ENCODE measurements at places on chromosomes 4 and X. TPM values are rescaled to one million over a fixed set of nuclear protein-coding genes. Genes with fewer than 3 reads are reported as not detected.

GRCh38 chr4:6504900-6505496 is 32.6 kb upstream of the PPP2R2C start:
- DNase-seq: peak; percentile 2

DNA sequence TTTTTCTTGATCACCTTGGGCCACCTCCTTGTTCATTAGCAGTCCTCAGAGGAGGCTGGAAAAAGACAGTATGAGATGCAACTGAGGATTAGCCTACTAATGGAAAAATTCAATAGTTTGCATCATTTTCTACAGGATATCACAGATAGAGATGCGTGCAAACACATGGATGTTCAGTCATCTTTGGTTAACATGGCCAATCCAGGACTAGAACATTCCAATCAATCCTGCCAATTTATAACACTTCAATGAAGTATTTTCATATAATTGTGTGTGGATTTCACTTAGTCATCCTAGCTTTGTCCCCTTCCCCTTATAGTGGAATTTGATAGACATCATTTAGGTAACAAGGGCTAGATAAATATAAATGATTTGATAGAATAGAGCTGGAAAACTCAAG is 42.7 kb downstream of the MAML3 start:
- DNase-seq: no peak

DNA sequence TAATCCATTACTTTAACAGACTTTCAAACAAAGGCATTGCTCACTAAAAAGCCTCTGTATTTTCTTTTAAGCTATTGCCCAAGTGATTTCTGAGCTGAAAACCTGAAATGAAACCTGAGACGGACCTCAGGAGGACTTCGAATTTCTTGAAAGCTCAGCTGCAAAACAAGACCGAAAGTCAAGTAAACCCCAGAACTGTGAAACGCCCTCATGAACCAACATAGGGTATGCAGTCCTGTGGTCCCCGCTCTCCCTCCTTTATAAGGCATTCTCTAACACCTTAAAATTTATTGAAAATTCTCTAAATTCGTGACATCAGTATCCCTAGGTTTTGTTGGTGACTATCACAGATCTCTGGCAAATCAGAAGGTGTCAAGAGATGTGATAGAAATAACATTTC is 91.8 kb downstream of the SHISA3 start:
- DNase-seq: no peak

DNA sequence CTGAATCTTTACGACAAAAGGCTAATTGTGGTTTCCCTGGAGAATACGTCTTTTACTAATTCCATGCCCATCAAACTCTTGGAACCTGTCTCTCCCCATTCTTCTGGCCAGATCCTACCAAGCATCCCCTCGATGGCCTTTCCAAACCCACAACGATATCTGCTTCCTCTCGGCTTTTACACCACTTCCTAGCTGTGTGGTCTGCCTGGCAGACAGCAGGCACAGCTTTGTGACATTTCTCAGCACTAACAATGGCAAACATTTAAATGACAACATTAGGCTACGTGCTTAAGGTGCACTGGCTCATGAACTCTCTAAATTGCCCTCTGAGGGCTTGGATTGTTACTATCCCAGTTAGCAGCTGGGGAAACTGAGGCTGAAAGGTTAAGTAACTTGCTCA is 141.0 kb downstream of the NSUN7 start:
- DNase-seq: no peak

DNA sequence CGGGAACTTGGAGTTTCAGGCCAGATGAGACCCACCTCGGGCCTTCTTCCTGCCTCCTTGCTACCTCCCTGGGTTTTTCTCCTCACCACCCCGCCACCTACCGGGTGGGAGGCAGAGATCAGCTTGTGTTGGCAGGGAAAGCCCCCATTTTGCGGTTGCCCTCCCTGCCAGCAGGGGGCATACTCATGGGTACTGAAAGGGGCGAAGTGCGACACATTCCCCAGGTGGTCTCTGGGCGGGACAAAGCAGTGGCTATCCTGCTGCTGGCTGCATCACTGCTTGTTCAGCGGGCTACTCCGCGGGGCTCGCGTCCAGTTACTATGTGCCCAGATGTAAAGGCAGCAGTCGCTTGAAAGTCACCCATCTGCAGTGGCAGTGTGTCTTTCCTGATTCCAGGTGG is 330.3 kb downstream of the PDHA2 start:
- DNase-seq: no peak

DNA sequence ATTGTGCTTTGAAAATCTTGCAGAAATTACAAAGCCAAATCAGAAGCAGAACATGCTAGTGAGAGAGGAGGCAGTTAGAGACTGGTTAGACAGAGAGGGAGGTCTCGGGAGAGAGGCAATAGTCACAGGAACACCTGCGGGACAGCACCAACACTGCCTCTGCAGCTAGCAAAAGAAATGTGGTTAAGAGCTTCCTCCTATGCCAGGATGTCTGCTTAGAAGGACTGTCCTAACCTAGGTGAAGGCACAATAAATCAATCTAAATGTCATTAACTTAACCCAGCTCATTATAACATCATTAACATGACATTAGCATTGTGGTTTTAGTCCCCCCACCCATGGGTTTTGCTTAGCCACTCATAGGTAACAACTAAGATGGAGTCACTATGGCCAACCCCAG is 726.7 kb downstream of the PCDH18 start:
- DNase-seq: no peak

DNA sequence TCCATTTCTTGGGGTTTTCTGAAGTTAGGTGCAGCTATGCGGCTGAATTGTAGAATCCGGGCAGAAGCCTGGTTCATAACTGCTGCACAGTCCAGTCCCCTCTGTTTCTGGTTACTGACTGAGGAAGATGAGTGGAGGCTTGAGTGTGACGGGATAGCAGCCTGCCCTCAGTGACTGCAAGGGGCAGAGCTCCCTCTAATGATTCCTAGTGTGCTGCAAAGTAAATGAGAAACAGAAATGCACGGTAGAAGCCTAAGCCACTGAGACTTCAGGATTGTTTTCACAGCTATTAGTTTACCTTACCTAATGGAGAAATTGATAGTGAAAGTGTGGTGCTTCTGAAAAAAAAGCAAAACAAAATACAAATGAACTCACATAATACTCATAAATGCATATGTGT is 189.2 kb downstream of the GPM6A start:
- no peak for DNase-seq

DNA sequence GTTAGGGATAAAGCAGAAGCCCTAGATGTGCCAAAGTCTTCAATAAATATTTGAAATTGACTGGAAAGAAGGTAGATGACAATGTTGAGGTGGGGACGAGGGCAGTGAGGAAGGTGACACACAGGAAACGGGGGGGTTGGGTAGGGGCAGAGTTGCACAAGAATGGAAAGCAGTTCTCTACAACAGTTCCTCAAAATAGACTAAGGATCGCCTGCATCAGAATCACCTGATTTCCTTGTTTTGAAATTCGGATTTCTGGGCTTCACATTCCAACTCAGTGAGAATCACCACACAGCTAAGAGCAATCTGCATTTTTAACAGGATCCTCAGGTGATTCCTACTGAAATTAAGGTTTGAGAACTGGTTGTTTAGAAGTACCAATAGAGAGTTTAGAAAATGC is 70.6 kb downstream of the ARFIP1 start:
- DNase-seq: peak; percentile 94

GRCh38 chr4:145786261-145786660 is 106.3 kb downstream of the C4orf51 start:
- no peak for DNase-seq

GRCh38 chrX:133183806-133184205 is 34.3 kb downstream of the TFDP3 start:
- DNase-seq: no peak

DNA sequence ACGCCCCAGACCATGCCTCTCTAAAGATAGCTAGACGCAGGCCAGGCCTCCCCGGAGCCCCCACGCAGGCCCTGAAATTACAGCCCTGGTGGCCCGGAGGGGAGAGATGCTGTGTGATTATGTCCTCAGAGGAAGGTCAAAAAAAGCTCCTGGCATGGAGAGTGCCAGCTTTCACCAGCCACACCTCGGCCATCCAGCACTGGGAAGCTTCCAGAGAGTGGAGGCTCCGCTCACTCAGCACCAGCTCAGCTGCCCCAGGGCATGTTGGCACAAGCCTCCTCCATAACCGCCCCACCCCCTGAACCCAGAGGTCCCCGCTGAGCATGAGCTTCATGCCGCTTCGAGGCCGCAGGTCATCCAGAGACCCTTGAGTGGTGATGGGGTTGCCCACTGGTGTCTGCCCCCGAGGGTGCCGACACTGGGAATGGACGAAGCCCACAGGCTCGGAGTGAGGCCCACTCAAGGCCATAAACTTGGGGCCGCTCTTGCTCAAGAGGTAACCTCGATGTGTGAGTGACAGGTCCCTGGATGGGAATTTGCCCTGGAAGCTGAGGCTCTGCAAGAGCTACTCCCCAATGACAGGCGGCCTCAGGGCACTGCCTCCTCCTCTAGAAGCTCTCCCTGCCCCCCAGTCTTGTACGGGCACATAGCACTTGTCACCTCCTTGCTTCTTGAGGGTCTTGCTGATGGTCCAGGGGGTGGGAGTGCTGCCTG is 4.4 kb upstream of the BGN start:
- no peak for DNase-seq

- no peak for DNase-seq
Observed at GRCh38 chr4:57679969-57680368, 569.8 kb upstream of the IGFBP7 start.

DNA sequence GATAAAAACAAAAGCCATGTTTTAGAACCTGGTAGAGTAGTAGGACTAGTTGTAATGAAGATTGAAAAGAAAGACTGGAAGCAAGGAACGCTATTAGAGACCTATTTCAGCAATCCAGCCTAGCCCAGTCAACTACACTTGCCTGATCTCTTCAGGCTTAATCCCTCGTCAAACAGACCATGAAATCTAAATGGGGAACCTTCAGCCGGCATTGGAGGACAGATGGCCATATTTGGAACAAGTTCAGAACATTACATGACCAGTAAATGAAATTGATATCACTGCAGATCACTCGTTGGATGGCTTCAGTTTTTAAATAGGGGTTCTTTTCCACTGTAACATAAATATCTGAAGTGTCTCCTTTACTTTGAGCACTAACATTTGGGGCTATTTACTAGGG is 84.8 kb upstream of the WDR44 start:
- DNase-seq: no peak

- no peak for DNase-seq
Observed at GRCh38 chr4:169252339-169253112, 18.2 kb downstream of the SH3RF1 start.

GRCh38 chr4:10077483-10078335 is 38.9 kb downstream of the WDR1 start:
- DNase-seq: no peak

DNA sequence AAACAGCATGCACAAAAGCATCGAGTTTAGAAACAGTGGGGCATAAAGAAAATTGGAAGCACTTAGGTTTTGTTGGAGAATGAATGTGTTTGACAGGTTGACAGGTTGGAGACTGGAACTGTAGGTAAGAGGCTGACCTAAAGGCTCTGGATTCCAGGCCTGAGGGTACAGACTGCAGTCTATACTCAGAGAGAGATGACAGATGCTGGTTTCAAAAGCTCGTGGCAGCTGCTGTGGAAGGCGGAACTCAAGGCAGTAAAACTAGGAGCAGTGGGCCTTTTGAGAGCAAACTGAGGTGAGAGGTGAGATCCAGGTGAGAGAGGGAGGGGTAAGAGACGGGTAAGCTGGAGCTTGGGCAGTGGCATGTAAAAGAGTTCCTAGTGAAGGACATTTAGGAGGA is 415.2 kb downstream of the TRIML1 start:
- DNase-seq: no peak

DNA sequence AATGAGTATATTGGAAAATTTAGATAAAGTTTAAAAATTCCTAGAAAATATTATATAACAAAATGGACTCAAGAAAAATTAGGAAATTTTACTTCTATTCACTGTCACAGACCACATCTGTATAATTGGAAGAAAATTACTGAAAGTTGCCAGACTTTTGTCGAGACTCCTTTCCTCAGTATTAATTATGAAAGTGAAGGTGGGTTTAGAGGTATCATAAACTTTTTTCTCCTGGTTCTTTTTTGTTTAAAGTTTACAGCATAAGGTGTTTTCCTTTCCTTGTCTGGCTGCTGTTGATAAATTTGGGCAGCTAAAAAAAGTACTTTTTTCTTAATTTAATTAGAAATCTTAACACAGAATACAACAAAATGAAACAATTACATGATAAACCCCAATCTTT is 6.7 kb upstream of the TEX13D start:
- no peak for DNase-seq

DNA sequence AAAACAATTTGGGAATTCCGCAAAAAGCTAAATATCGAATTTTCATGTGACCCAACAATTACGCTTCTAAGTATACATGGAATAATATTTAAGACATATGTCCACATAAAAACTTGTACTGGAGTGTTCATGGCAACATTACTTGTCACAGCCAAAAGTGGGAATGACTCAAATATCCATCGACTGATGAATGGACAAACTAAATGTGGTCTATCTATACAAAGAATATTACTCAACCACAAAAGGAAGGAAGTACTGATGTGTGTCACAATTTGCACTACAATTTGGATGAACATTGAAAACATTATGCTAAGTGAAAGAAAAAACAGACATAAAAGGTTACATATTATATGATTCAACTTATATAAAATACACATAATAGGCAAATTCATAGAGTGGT is 71.9 kb downstream of the AFF2 start:
- DNase-seq: no peak

DNA sequence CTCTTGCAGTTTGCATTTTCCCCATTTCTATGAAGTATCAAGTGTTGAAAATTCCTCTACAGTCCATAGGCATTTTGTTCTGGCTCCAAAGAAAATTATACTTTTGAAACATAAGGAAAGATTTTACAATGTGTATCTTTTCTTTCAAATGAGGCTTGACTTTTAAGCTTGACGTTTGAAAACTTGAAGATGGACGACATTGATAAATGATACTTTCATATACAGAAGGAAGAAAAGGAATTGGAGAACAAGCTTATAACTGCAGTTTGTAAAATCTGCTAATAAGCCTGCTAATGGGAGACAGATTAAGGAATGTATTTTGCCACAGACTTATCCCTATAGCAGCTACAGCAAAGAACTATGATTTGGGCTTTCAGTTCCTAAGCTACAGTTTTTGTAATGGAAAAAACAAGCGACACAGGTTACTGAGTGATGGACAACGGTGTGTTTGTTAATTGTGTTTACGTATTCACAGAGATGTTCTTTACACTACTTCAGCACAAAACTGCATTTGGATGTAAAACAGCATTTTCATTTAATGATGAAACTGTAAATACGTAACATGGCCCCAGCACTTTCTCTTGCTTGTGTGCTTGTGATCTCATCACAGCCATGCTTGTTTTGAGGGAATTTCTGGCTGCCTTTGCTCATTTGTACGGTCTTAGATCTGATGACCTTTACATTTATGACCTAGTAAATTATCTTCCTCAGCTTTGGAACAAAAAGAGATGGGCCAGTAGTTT is 83.2 kb upstream of the FAT1 start:
- no peak for DNase-seq

GRCh38 chr4:185479507-185479971 is 8.0 kb upstream of the CCDC110 start:
- DNase-seq: no peak

The DCAF16 gene
- total RNA-seq: 14.4 TPM

The VGLL1 gene
- 3.3 TPM for total RNA-seq

The S100P gene
- total RNA-seq: not detected

The CHRDL1 gene
- total RNA-seq: 39.8 TPM

The AREG gene
- 12.2 TPM for total RNA-seq

The FHDC1 gene
- total RNA-seq: 3.6 TPM

The HERC3 gene
- total RNA-seq: 9.0 TPM

The JAKMIP1 gene
- total RNA-seq: not detected

All from renal cortical epithelial cell (primary cell).